ENCODE measurements at places on chromosomes 13 and 19.

GRCh38 chr13:90308249-90308648 lies 1039.2 kb upstream of the MIR17HG start:
- DNase-seq: no peak

DNA sequence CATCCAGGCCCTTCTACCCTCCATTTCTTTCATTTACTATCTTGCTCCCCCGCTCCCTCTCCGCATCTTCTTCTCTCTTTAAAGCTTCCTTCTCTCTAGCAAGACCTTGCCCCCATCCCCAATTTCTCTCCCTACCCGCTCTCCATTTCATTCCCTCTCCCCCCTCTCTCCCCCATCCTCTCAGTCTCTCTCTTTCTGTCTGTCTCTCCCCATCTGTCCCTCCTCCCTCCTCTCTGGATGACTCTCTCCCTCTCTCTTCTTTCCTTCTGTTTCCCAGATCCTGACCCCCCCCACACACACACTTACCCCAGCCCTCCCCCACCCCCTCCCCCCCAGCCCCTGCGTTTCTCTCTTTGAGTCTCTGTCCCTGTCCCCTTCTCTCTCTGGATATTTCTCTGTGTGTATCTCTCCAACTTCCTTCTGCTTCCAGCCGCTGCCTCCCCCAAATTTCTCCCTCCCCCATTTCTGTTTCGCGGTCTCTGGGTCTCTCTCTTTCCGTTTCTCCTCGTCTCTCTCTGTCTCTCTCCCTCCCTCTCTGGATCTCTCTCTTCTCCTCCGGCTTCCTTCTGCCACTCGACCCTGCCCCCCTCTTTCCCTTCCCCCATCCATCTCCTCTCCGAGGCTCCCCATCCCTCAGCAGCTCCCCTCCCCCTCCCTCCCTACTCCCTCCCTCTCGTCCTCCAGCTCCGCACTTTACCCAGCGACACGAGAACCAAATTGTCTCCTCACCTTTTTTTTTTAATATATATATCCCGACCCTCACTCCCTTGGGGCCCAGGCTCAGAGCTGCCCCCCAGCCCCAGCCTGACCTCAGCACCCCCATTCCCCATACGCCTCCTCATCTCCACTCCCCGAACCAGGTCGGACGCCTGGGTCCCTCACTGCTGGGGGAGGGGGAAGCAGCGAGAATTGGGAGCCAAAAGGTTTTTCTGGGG lies 3.6 kb upstream of the CACNG8 start:
- no peak for DNase-seq

GRCh38 chr13:43258771-43259170 lies 235.4 kb downstream of the DNAJC15 start:
- DNase-seq: no peak

DNA sequence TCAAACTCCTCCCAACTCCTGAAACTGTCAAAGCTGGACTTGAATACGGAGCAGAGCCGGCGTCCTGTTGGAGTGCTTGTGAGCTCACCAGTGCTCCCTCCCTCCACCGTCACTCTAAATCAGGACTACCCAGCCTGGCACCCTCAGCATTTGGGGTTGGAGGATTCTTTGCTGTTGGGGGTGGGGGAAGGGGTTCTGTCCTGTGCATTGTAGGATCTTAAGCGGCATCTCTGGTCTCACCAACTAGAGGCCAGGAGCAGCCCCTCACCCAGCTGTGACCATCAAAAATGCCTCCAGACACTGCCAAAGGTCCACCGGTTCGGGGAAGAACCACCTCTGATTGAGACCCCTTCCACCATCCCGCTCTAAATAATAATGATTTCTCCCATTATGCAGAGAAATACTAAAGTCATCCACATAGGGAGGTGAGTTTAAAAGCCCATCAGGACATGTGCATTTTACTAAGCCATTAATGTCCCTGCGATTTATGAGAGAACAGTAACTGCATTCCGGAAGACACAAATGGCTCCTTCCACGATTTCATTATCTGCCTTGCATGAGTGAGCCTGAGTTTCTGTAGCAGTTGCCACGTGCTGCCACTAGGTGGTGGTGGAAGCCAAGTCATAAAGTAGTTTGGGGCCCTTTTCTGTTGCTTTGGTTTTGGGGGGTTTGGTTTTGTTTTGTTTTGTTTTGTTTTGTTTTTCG lies 16.1 kb upstream of the USP29 start:
- DNase-seq: peak; percentile 47

GRCh38 chr13:112603641-112604225 lies 15.8 kb upstream of the TUBGCP3 start:
- no peak for DNase-seq

GRCh38 chr13:86003029-86003428 lies 203.8 kb upstream of the SLITRK6 start:
- peak; percentile 81 for DNase-seq

DNA sequence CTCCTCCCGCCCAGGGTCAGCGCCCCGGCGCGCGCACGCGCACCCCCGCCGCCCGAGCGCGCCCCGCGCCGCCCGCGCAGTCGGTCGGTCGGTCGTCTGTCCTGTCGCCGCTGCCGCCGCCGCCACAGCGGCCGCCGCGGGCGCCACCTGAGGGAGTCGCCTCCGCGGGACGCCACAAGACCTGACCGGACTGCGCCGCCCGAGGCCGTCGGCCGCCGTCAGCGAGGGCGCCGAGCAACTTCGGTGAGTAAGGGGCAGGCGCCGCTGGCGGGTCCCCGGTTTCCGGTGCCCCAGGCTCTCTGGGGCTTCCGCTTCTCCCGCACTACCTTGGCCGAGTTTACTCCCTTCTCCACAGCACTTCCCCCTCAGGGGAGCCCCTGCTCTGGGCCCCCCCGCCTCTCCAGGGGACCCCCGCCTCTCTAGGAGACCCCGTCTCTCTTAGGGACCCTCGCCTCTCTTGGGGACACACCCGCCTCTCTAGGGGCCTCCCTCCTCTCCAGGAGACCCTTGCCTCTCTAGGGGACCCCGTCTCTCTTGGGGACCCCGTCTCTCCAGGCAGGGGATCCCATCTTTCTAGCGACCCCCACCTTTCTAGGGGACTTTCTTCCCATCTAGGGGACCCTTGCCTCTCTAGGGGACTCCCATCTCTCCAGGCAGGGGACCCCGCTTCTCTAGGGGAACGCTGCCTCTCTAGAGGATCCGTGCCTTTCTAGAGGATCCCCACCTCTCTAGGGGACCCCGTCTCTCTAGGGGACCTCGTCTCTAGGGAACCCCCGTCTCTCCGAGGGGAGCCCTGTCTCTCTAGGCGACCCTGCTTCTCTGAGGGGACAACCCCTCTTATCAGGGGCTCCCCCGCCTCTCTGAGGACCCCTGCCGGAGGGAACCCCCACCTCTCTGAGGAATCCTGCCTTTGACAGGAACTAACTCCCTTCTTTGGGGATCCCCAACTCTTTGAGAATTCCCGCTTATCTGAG lies 19.3 kb upstream of the GATAD2A start:
- no peak for DNase-seq

DNA sequence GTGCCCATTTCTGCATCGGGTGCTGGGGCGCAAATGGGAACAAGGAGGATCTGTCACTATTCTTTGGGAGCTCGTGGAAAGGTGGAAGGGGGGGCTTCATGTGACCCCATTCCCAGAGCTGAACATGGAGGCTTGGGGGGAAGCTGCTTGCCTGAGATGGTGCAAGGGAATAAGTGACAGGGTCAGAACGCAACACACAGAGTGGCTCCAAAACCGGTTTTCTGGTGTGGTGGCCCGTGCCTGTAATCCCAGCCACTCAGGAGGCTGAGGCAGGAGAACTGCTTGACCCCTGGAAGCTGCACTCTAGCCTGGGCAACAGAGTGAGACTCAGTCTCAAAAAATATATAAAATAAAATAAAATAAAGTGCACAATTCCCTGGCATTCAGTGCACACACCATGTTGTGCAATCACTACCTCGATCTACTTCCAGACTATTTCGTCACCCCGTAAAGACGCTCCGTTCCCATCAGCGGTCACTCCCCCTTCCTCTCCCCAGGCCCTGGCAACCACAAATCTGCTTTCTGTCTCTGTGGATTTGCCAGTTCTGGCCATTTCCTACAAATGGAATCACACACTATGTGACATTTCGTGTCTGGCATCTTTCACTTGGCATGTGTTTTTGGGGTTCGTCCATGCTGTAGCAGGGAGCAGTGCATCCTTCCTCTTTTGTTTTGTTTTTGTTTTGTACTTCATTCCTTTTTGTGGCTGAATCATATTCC lies 18.2 kb upstream of the COMP start:
- DNase-seq: no peak

- no peak for DNase-seq
These were observed 837.3 kb upstream of the KLHL1 start for GRCh38 chr13:70945506-70945905.
